G401 (cell line): ENCODE measurements at places on chromosomes 13 and 19. TPM values are rescaled to one million over a fixed set of nuclear protein-coding genes. Genes with fewer than 3 reads are reported as not detected.

IL11 gene
- 6.5 and 8.4 TPM in 2 replicates for total RNA-seq

KLK3 gene
- total RNA-seq: not detected in 2 replicates

ONECUT3 gene
- not detected in 2 replicates for total RNA-seq

WDR62 gene
- total RNA-seq: 9.7 and 12.9 TPM in 2 replicates

CCDC159 gene
- 2.6 TPM in 2 replicates for total RNA-seq

UPF1 gene
- 104 and 111 TPM in 2 replicates for total RNA-seq

- no peak for DNase-seq
These were observed 5.0 kb downstream of the APC2 start for GRCh38 chr19:1455002-1455335.

- no peak for DNase-seq
These were observed 1.1 kb downstream of the LILRA4 start for GRCh38 chr19:54337858-54338230.

GRCh38 chr13:75132701-75133695, 349.0 kb downstream of the TBC1D4 start:
- no peak for DNase-seq

GRCh38 chr13:40017662-40018262, 362.3 kb downstream of the COG6 start:
- no peak for DNase-seq

GRCh38 chr13:84455143-84455905, 573.0 kb upstream of the SLITRK1 start:
- no peak for DNase-seq

GRCh38 chr19:4596033-4596904, 36.8 kb upstream of the SEMA6B start:
- DNase-seq: no peak

- no peak for DNase-seq
These were observed 12.9 kb upstream of the RPS15 start for GRCh38 chr19:1425102-1425837.

GRCh38 chr13:20506696-20507095, 19.0 kb downstream of the CRYL1 start:
- DNase-seq: no peak

GRCh38 chr13:86882107-86882506, 789.1 kb upstream of the SLITRK5 start:
- DNase-seq: no peak
